ENCODE measurements at places on chromosomes 2 and 18.

DNA sequence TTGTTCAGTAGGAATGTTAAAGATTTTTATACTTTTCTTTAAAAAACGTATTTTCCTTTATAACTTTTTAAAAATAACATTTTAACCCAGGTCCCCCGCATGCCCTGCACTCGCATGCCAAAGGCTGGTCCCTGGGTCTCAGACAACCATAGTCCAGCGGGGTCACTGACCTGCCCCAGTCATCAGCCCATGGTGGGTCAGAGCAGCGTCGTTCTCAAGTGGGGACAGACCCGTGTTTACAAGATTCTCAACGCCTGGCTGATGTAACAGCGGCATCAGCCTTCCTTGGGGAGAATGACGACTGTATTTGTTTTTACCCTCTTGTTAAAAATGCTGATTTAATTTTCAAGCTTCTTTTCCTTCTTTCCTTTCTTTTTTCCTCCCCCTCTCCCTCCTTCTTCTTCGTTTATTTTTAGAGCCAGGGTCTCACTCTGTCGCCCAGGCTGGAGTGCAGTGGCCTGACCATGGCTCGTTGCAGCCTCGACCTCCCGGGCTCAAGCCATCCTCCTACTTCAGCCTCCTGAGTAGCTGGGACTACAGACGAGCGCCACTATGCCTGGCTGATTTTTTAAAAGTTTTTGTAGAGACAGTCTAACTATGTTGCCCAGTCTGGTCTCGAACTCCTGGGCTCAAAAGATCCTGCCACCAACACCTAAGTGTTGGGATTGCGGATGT lies 1.0 kb upstream of the EFHD1 start:
- DNase-seq: no peak

GRCh38 chr2:5453220-5454050 lies 238.7 kb upstream of the SOX11 start:
- no peak for DNase-seq

- DNase-seq: no peak
These were observed 399.1 kb upstream of the ATP5MC3 start for GRCh38 chr2:175580652-175581051.

- DNase-seq: peak; percentile 23
These were observed 45.7 kb downstream of the QPCT start for GRCh38 chr2:37389989-37390765.

DNA sequence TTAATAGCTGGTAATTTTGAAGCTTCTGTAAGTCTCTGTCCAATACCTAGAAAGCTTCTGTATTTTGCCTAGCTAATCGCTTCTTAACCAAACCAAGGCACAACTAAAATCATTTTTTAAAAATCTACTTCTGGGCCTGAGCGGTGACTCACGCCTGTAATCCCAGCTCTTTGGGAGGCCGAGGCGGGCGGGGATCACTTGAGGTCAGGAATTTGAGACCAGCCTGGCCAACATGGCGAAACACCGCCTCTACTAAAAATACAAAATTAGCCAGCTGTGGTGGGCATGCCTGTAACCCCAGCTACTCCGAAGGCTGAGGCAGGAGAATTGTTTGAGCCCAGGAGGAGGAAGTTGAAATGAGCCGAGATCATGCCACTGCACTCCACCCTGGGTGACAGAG lies 148.6 kb upstream of the FIGN start:
- no peak for DNase-seq

- DNase-seq: no peak
These were observed 19.0 kb downstream of the CROCC2 start for GRCh38 chr2:240925191-240925567.

DNA sequence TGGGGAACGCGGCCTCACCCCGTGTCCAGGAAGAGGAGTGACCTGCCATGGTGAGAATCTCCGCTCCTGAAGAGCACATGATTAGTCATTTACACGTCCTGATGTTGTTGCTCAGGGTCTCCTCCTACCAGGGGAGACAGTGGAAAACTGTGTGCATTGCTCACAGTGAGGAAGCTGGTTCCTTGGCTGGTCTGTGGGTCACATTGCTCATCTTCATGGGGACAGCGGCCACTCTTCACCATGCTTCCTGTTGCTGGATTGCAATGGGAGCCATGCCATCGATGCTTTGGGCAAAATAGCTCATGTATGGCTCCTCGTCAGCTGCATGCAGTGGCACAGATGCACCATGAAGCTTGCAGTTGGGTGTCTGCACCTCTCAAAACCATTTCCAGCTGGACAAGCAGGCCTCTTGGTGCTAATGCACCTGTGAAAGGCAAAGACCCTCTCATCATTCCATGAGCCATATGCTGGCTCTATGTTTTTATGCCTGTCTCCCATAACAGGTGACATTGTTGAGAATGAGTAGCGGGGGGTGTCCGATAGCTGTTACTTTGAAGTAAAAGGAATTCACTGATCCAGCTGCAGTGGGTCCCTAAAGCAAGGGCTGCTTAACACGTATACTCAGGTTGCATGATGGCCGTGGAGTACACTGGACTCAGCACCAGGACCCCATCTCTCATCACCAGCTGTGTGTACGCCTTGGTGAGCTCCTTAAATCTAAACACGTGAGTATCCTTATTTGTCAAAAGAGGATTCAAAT lies 135.0 kb upstream of the ALKAL2 start:
- DNase-seq: no peak

DNA sequence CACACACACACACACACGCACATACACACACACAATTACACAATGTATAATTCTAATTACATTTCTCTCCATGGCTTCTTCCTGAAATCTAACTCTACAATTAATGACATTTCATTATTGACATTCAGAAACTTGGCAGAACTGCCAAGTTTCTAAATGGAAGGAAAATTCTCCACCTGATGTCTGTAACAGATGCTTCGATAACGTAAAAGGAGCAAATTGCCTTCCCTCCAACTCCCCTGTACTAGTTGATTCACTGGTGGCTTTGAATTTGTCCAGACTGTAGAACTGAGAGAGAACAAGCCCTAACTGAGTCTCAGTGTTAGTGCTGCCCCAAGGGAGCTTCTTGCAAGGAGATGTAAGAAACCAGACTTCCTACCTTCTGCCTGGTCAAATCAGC lies 255.1 kb upstream of the TMEM200C start:
- no peak for DNase-seq

DNA sequence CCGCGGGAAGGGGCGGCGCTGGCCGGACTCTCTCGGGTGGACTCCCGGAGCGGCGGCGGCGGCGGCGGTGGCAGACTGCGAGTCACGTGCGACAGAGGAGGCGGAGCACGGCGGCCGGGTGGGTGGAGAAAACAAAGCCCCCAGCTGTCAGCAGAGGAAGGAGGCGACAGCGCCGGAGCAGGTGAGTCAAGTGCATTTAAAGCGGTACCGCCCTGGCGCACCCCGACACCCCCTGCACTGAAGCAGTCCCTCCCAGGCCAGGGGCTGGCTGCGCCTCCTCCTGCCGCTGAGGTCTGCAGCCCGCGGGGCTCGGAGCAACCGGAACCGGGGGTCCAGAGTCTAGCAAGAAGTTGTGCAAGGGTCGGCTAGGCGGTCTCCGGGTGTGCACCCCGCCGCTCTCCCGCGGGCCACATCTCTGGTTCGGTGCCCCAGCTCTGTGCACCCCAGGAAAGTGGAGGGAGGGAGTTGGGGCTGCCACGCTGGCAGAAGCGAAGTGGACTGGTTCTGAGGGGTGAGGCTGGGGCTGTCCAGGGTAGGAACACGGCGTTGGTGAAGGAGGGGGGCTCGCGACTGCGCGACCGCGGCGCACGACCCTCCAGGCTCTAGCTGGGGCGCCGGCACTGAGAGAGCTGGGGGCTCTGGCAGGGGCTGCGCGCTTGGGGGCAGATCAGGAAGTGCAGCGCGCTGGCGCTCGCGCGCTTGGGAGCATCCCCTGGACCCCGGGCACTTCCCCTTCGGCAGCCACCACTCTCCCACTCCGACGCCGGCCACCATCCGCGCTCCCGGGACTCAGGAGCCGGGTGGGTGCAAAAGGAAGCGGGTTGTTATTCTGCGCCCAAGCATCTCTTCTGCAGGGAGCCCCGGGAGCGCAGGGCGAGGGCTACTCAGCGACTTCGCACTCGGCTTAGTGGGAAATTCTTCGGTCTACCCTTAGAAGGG lies 64.0 kb upstream of the MAPRE2 start:
- DNase-seq: peak; percentile 59

- DNase-seq: no peak
These were observed 62.1 kb downstream of the DPP4 start for GRCh38 chr2:162011706-162012564.

GRCh38 chr2:73408198-73408597 lies 22.6 kb downstream of the ALMS1 start:
- DNase-seq: no peak

GRCh38 chr18:73805991-73806390 lies 341.6 kb downstream of the FBXO15 start:
- DNase-seq: no peak

GRCh38 chr2:28080911-28081310 lies 190.4 kb downstream of the BABAM2 start:
- DNase-seq: no peak

DNA sequence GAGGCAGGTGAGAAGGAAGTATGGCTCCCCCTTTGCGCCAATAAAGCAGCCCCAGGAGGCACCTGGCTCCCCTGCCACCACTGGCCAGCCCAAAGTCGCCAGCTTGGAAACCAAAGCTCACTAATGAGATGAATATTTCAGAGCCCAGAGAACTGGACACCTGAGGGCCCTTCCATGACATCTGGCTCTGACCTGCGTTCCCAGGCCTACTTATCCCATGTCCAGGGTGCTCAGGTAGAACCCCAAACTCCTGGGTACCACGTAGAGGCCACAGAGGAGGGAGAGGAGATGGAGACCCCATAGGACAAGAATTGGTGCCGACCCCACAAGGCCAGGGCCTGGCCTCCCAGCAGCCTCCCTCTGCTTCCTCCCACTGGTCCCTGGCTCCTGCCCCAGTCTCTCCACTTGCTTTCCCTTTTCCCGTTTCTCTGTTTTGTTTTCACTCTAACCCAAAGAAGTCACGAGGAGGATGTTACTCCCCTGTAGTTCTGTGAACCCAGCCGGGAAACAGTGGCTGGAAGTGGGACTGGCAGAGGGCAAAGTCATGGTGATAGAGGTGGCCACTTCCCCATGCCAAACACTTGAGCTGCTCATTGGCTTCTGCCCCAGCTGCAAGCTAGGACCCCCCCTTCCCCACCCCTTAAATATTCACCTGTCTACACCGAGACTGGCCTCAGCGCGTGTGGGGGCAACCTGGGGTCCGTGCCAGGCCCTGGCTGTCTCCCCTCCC lies 820 bp downstream of the TMBIM1 start:
- DNase-seq: no peak

- peak; percentile 49 for DNase-seq
These were observed 30.4 kb downstream of the CYTIP start for GRCh38 chr2:157413326-157414035.

GRCh38 chr2:236525411-236525997 lies 44.1 kb upstream of the ACKR3 start:
- no peak for DNase-seq

DNA sequence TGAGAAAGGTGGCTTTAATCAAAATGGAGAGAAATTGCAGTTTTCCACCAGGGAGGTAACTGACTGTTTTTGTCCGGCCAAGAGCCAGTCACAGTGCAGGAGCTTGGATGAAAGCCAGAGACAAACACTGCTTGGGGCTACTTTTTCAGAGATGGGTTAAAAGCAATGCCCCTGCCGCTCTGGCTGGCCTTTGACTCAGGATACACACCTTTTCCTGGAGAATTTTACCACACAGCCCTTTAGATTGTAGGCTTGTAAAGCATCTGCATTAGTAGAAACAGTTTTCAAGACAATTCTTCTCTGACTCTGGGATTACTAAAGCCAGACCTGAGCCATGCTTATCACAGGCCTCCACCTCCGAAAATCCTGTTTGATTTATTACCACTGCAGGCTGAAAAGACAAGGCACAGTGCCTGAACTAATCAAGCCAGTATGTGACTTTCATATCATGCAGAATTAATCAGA lies 79.7 kb downstream of the CCBE1 start:
- no peak for DNase-seq

GRCh38 chr2:65691816-65692215 lies 259.4 kb upstream of the SPRED2 start:
- DNase-seq: no peak

DNA sequence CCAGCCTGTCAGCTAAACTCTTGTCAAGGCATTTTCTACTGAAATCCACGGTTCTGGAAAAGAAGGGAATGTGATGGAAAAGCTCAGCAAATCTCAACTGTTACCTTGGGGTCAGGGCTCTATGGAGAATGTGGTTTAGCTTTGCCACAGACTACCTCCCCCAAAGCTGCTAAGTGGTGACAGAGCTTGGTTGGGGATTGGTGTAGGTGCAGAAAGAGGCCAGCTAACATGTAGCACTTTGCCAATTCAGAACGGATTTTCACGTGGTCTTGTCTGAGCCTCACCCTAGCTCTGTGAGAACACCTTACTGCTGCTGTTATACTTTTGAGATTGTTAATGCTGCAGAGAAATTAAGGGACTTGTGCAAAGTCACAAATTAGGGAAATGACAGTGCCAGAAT lies 331.1 kb downstream of the RND3 start:
- no peak for DNase-seq

GRCh38 chr2:215848146-215848545 lies 165.2 kb downstream of the MREG start:
- DNase-seq: no peak

GRCh38 chr2:25505622-25506021 lies 163.9 kb upstream of the DNMT3A start:
- no peak for DNase-seq

DNA sequence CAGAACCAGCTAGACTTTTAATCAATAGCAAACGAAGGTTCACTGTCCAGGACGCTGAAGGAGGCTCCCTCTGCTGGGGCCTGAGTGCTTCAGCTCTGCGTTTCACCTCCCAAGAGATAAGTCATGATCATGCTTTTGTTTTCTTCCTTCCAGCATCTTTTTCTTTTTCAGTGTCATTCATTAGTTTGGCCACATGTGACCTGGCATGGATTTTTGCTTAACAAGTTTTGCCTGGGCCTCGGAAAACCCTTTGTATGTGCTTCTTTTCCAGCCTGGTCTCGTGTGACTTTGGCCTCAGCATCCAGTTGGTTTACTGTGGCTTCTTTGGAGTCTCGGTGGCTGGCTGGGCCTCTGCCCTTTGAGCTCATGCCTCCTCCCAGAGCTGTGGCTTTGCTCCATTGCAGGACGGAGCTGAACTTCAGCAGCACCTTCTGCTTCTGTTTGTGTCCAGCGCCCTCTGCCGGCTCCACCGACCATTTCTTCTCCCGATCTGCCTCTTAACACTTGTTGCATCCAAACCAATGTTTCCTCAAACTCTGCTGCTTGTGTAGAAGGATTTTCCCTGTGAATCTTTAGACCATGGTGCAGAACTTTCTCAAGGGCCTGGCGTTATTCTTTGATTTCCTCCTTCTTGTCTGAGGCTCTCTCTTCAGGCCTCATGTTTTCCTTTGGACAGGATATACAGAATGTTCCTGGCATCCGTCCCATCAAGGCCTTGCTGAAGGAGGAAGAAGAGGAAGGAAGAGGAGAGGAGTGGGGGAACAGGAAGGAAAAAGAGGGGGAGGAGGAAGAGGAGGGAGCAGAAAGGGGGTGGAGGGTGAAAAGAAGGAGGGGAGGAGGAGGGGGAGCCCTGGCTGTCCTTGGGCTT lies 23.6 kb upstream of the HES6 start:
- peak; percentile 56 for DNase-seq

DNA sequence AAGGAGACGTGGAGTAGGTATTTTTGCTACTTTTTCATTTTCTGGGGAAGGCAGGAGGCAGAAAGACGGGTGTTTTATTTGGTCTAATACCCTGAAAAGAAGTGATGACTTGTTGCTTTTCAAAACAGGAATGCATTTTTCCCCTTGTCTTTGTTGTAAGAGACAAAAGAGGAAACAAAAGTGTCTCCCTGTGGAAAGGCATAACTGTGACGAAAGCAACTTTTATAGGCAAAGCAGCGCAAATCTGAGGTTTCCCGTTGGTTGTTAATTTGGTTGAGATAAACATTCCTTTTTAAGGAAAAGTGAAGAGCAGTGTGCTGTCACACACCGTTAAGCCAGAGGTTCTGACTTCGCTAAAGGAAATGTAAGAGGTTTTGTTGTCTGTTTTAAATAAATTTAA lies 3.4 kb downstream of the FZD7 start:
- DNase-seq: no peak

Data from activated CD4-positive, alpha-beta T cell treated with anti-CD3 and anti-CD28 coated beads for 24 hours (primary cell).